Renal pelvis (tissue), 12 donors: ENCODE measurements at places on chromosomes 1 and 21.

DNA sequence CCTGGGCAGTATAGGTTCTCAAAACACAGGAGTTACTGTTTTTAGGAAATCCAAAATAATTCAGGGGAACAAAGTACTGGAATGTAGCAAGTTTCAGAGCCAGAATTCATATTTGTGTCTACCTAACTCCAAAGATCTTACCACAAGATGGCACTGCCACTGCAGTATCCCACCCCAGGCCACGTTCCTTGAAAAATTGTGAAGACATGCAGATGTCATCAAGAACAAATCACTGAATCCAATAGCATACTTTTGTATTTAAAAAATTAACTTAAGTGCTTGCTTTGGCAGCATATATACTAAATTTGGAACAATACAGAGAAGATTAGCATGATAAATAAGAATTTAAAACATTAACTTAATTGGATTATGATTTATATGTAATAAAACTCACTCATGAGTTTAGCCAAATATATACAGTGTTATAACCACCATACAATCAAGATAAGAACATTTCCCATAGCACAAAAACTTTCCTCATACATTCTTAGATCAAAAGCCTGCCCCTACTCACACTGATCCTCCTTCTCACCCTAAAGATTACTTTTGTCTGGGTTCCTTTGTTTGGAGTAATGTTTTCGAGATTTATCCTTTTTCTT is 209.9 kb downstream of the FAF1 start:
- DNase-seq = no peak

DNA sequence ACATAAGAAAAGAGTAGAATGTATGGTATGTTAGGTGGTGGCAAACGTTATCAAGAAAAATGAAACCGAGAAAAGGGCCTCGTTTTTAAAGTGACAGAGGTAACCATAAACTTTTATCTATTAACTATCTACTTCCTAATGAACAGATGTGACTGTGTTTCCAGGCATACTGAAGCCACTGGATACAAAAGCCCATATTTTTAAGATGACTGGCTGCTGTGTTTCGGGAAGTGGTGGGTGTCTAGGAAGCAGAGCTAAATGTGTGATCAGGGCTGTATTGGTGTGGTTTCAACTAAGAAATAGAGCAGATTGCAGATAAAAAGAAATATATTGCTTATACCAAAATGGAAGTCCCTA is 71.8 kb downstream of the CHRM3 start:
- no peak for DNase-seq

DNA sequence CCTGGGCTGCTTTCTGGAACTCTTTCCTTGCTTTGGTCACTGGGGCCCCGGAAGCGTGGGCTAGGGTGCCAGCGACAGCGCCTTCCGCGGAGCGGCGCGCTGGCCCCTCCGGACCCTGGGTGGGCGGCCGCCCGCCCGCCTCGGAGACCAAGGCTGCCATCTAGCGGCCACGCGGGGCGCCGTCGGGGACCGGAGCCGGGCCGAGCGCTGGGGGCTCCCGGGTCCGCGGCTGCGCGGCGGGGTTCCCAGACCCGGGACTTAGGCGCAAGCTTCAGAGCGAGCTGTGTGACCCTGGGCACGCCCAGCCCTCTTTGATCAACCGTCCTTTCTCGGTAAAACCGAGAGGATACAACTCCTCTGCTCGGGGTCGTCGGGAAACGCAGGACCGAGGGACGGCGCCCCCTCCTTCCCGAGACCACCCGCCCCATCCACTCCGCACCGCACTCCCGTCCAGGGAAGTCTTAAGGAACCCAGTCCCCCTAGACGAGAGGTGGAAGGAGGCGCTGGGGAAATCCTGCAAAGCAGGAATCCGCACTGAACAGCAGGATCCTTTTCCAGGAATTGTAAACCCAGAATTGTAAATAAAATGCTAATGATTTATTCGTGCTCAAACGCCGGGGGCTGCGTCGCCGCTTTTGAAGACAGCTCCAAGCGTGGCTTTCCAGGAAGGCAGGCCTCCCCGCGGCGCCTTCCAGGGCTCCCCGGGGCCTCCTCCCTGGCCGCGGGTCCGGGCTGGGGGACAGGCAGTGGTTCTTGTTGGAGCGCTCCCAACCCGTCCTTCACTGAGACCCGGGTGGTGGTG is 41.2 kb downstream of the RRAGC start:
- peak; percentile 63 for DNase-seq

- no peak for DNase-seq
Measured at GRCh38 chr1:204520834-204521709, 4.9 kb downstream of the MDM4 start.

- no peak for DNase-seq
Measured at GRCh38 chr1:80961464-80962190, 839.1 kb upstream of the ADGRL2 start.
